ENCODE measurements at places on chromosomes 1 and 21.
A peak's percentile ranks its signal among the peaks of the same experiment; 100 is the strongest.

- DNase-seq: no peak
Measured at GRCh38 chr1:43671193-43671592, 21.2 kb downstream of the KDM4A start.

- no peak for DNase-seq
Measured at GRCh38 chr1:53140451-53140850, 2.0 kb downstream of the SLC1A7 start.

DNA sequence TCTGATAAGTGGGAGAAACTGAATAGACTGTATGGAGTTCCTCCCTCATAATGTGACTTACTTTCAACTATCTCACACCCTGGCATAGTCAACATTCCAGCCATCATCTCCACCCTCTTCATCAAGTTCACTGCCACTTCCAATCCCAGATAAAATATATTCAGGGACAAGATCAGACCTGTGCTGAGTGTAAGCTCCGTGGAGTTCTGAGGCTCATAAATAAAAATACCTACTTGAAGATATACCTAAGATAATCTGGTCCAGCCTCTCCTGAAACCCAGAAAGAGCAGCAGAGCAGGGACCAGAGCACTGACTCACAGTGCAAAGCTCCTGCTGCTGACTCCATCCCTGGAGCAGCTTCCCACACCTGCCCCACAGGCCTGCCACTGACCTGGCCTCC lies 1.7 kb upstream of the LCE7A start:
- no peak for DNase-seq

GRCh38 chr1:9097947-9098705 lies 28.7 kb upstream of the SLC2A5 start:
- DNase-seq: no peak

- no peak for DNase-seq
Measured at GRCh38 chr1:87100271-87100670, 185.8 kb downstream of the HS2ST1 start.

DNA sequence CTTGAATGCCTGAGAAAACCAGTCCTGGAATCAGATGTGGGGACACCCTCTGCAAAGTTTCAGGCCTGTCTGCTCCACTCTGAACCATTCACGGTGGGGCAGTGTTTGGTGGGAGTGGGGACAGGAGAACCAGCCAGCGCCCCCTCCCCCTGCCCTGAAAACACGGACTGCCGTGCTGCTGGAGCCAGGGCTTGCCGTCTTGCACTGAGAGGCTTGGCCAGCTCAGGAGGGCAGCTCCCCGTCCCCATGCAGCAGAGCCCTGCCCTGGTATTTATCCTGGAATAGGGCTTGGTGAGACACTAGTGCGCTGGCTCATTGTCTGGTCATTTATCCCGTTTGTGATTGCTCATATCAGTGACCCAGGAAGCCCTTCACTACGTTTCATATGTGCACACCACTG lies 3.9 kb downstream of the S100B start:
- DNase-seq: no peak

GRCh38 chr21:34544032-34544496 lies 32.1 kb upstream of the KCNE1 start:
- DNase-seq: peak; percentile 5

GRCh38 chr1:228513236-228513900 lies 26.2 kb downstream of the RNF187 start:
- DNase-seq: no peak

DNA sequence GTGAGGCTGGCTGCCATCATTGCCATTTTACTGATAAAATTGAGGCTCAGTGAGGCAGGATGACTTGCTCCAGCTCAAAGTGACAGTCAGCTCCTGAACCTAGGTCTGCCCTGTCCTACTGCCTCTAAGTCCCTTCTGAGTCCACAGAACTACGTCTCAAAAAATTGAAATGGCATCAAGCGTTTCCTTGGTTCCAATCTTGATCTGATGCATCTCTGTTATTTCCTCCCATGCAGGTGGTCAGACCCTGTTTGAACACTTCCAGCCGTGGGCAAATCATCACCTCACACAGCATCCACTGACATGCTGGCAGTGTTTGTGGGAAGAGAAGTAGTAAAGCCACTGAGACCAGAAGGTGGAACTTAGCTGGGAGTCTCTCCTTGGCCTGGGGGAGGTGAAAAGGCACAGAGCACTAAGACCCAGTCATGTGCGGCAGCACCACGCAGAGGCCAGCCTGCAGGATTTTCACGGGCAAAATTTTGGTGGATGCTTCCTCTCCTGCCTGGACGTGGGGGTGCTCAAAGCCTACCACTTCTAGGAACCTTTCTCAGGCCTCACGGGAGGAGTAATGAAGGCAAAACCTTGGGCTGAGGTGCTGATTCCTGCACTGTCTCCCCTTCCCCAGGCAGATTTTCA lies 7.8 kb upstream of the CPLANE2 start:
- DNase-seq: no peak

- DNase-seq: no peak
Measured at GRCh38 chr1:117618450-117619122, 12.7 kb downstream of the TENT5C start.

GRCh38 chr21:43750339-43751033 lies 25.6 kb downstream of the CSTB start:
- no peak for DNase-seq

DNA sequence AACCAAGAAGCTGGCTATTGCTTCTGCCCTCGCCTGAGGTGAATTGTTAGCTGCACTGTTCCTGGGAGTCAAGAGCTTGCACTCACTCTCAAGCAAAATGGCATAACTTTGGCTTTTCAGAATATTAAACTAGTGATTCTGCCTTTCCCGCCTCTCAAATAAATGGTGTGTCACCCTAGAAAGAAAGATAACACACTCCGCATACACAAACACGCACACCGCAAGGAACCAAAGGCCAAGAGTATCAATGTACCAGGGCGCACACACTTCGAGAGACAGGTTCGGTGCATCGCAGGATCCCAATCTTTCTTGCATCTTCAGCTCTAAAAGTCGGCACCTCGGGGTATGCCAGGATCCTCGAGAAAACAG lies 470 bp upstream of the RTCA start:
- DNase-seq: no peak

GRCh38 chr1:223135176-223135942 lies 7.7 kb downstream of the TLR5 start:
- DNase-seq: no peak

- DNase-seq: no peak
Measured at GRCh38 chr1:22465015-22465565, 13.4 kb downstream of the ZBTB40 start.

DNA sequence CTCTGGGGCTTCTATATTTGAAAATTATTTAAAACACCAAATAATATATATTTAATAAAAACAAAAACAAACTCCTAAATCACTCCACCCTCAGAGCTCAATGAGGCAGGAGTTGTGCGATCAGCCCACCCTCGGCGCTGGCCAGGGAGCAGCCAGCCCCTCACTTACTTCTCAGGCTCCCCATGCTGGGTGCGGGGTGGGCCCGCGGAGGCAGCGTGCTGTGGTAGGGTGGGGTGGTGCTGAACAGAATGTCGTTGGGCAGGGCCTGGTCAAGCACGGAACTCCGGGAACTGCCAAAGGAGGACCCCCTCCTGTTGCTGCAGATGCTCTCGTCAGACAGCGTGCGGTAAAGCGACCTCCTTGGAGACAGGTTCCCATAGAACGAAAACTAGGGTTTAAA lies 204.5 kb downstream of the SIPA1L2 start:
- no peak for DNase-seq

DNA sequence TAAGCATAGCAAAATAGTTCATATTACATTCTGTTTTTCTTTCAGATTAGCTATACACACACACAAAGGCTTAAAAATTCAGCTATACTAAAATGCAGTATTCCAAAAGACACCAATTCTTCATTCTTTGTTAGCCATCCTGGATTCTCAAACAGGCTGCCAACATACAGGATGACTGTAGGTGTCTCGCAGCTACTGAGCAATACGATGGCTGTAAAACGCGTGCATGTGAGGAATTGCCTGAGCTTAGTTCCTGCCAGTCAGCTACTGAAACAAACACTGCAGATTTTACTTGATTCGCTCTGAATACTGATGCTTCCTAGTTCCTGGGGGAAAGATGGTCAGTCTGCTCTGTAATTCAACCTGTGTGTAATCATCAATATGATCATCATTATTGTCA lies 24.7 kb upstream of the HMGN1 start:
- no peak for DNase-seq

GRCh38 chr1:26234644-26235370 lies 807 bp downstream of the CEP85 start:
- DNase-seq: no peak

Data from stimulated activated CD8-positive, alpha-beta memory T cell treated with anti-CD3 and anti-CD28 coated beads, Interleukin-7, amount 100 ng/mL, for 4 hours (primary cell).